ENCODE measurements at places on chromosomes 7 and 10.

DNA sequence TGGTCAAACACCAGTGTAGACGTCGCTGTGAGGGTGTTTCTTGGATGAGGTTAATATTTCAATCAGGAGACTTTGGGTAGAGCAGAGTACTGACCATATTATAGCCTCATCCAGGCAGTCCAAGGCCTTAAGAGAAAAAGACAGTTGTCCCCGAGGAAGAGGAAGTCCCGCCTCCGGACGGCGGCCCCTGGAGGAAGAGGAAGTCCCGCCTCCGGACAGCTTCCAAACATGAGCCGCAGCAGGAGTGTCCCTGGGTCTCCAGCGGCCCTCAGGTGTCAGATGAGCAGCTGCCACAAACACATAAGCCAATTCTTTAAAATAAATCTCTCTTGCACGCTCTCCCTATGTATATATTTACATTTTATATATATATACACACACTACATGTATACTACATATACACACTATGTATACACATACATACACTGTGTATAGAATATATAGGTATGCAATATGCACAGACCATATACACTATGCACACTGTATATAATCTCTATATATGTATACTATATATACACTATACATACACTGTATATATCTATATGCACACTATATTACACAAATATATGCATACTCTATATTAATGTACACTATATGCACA lies 37.5 kb downstream of the PWWP2B start:
- DNase-seq = no peak

GRCh38 chr7:47007471-47007870 lies 574.4 kb downstream of the TNS3 start:
- no peak for DNase-seq

GRCh38 chr10:102616066-102616770 lies 28.1 kb upstream of the TRIM8 start:
- no peak for DNase-seq

GRCh38 chr10:69583106-69583505 lies 9.9 kb upstream of the NEUROG3 start:
- DNase-seq = no peak

- DNase-seq = no peak
Measured at GRCh38 chr10:13589316-13589715, 2.6 kb downstream of the PRPF18 start.

GRCh38 chr7:72114129-72114528 lies 298.0 kb downstream of the CALN1 start:
- DNase-seq = no peak

DNA sequence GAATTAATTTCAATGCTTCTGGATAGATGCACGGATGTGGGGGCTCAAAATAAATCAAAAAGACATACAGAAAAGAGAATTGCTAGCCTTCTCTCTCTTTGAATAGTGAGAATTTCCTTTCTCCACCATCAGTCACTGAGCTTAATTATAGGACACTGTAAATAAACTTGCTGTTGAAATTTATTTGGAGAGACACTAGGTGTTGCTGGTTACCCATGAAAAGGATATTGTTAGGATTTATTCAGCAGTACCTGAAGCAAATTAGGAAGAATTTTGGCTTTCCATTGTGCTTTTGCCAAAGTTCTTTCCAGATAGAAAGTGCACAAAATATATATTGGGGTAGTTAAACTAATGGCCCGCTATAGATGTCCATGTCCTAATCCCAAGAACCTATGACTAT lies 27.6 kb downstream of the GCC1 start:
- no peak for DNase-seq

GRCh38 chr7:73354196-73354595 lies 26.2 kb downstream of the FKBP6 start:
- DNase-seq = no peak

DNA sequence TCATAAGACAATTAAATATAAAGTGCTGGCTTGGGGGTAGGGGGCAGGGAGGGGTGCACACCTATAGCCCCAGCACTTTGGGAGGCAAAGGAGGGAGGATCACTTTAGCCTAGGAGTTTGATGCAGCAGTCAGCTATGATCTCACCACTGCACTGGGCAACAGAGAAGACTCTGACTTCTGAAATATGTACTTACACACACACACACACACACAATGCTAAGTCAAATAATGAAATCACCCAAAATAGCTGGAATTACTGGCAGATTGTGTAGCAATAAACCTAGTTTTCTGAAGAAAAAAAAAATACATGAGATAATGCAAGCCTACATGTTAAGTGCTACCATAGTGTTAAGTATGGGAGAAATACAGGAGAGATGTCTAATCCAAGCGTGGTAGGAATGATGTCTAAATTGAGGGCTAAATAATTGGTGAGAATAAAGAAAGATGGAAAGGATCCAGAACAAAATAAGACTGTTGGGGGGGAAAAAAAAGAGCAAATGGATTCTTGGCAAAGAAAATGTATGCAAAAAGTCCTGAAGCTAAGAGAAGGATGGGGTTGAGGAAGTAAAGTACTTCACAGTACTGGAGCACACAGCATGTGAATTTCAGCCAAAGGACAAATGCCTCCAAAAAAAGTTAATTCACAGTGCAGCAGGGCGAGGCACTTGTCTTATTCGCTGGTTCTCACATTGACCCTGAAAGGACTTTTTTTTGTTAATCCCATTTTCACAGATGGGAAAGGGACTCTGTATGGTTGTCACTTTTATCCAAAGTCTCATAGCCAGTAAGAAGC lies 73.9 kb downstream of the IGF2BP3 start:
- DNase-seq = no peak

GRCh38 chr10:71347587-71348395 lies 28.7 kb downstream of the SLC29A3 start:
- DNase-seq = no peak

DNA sequence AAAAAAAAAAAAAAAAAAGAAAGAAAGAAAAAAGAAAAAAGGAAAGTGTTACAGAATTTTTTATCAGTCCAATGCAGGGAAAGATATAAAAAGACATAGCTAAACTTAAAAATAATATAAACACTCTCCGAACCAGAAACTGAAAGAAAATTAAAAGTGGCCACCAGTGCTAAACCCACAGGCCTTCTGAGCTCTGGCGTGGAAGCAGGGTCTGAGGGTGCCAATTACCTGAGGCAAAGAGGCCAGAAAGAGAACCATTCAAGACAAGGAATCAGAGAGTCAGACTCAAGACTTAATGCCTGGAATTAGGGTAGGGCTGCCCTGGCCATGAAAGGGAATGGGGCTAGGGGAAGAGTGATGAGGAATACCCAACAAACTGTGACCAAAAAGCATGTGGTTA lies 36.9 kb upstream of the STARD3NL start:
- no peak for DNase-seq

DNA sequence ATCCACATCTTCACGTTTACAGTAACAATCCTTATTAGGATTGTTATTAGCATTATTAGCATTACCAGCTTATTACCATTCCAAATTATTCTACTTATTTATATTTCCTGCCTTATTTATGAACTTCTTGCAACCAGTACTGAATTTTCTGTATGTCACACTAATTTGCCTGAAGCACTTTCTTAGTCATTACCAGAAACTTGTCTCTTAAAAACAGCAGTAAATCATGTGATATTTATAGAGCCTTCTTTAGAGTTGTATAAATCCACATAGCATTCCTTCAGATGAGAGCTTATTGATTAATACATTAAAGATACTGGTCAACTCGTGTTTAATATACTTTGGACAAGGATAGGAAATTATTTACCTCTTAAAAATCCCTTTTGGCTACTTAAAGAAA lies 618.6 kb downstream of the SUGCT start:
- DNase-seq = no peak

GRCh38 chr7:85186521-85187241 lies at the start of gene SEMA3D:
TSS of gene SEMA3D (minus strand) at chr7:85187056. CDS start at chr7:85121891, 65,165 bp downstream.
- peak; percentile 0 for DNase-seq

DNA sequence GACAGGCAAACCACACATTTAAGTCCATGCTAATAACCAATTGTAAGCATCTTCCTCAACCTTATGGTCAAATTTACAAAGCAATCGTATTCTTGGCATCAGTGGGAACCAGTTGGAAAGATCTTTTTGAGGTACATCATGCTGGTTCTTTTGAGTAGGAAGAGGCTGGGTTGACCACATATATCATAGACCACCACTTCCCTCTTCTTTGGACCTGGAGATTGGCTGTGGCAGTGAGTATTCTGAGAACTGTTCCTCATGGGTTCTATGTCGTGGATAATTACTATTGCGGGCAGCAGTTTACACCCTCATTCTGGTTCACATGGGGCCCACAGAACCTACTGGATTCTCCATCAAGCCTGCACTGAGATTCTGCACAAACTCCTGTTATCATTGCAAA lies 35.5 kb upstream of the C1GALT1 start:
- DNase-seq = no peak

DNA sequence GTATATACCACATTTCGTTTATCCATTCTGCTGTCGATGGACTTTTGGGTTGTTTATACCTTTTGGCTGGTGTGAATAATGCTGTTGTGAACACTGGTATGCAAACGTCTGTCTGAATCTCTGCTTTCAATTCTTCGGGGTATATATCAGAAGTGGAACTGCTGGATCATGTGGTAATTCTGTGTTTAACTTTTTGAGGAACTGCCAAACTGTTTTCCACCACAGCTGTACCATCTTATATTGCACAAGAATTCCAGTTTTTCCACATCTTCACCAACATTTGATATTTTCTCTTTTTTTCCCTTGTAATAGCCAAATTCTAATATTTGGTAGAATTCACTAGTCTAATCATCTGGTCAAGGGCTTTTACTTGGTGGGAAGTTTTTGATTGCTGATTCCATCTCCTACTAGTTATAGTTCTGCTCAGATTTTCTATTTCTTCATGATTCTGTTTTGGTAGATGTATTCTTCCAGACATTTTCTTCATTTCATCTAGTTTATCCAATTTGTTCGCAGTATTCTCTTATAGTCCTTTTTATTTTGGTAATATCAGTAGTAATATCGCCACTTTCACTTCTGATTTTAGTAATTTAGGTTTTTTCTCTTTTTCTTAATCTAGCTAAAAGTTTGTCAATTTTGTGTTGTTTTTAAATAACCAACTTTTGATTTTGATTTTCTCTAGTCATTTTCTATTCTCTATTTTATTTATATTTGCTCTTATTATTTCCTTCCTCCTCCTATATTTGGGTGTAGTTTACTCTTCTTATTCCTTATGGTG lies 271.2 kb downstream of the ZEB1 start:
- no peak for DNase-seq

DNA sequence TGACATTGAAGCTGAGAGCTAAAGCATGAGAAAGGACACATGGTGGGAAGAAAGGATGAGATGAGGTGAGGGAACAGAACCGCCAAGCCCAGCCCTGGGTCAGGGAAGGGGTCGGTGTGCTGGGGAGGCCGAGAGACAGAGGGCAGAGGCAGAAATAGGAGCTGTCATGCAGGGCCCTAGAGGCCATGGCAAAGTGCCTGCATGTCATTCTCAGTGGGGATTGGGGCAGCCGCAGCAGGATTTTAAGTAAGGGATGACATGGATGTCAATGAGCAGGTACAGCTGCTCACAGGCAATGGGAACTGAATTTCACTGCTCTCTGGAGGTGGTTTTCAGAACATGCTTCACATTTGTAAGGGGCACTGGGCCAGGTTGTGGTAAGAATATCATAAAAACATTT lies 227.4 kb downstream of the RAB11FIP2 start:
- no peak for DNase-seq

GRCh38 chr7:85114342-85114741 lies 72.5 kb downstream of the SEMA3D start:
- no peak for DNase-seq

GRCh38 chr10:21144047-21144446 lies 246.9 kb upstream of the NEBL start:
- DNase-seq = no peak

- no peak for DNase-seq
Measured at GRCh38 chr10:111203615-111204014, 126.8 kb downstream of the ADRA2A start.
